ENCODE measurements at places on chromosomes 4 and X.

DNA sequence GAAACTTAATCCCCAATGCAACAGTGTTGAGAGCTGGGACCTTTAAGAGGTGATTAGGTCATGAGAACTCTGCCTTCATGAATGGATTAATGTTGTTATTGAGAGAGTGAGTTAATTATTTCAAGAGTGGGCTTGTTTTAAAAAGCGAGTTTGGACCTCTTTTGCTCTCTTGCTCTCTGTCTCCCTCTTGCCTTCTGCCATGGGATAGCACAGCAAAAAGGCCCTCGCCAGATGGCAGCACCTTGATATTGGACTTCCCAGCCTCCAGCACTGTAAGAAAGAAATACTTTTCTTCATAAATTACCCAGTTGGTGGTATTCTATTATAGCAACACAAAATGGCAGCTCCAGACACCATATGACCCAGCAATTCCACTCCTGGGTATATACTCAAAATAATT is 7.0 kb upstream of the ATP6AP2 start:
- peak; percentile 32 for DNase-seq

GRCh38 chr4:181261279-181261678 is 981.9 kb upstream of the TENM3 start:
- peak; percentile 12 for DNase-seq

- DNase-seq: peak; percentile 30
Measured at GRCh38 chr4:59629348-59629747, 1570.8 kb upstream of the ADGRL3 start.

- no peak for DNase-seq
Measured at GRCh38 chrX:9890681-9891091, 76.5 kb upstream of the CLDN34 start.

GRCh38 chr4:119024102-119024501 is 111.5 kb upstream of the MYOZ2 start:
- no peak for DNase-seq

DNA sequence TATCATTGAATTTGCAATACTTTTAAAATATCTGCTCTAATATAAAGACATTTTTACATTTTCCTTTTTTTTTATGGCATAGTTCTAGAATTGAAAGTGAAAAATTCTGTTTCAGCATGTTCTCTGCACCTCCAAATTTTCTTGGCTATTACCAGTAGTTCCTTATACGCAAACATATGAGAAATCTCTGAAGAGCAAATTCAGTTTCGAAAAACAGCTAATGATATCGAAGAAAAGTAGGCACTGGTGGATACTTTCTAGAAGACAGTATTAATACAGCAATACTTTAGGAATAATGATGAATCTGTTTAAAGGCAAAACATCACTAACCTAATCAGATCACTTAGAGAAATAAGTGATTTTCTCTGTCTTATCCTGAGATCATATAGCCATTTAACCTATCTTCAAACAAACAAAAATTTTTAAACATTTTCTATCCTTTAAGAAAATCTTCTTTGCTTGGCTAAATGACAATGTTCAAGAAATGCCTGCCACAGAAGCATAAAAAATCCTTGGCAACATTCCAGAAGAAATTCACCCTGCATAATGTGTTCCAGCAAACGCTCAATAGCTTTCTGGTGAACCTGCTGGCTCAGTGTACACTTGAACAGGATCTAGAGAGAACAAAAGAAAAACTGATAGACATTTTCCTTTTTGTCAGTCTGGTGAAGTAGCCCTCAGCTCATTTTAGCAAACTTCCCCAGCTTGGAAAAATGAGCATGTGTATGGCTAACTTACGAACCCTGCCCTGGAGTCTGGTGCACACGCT is 51.2 kb upstream of the KLF3 start:
- no peak for DNase-seq

- no peak for DNase-seq
Measured at GRCh38 chrX:31323658-31324057, 251.8 kb upstream of the FTHL17 start.

GRCh38 chr4:97374526-97374925 is 768.8 kb downstream of the STPG2 start:
- DNase-seq: no peak

- no peak for DNase-seq
Measured at GRCh38 chr4:72448231-72448630, 120.8 kb downstream of the ADAMTS3 start.

DNA sequence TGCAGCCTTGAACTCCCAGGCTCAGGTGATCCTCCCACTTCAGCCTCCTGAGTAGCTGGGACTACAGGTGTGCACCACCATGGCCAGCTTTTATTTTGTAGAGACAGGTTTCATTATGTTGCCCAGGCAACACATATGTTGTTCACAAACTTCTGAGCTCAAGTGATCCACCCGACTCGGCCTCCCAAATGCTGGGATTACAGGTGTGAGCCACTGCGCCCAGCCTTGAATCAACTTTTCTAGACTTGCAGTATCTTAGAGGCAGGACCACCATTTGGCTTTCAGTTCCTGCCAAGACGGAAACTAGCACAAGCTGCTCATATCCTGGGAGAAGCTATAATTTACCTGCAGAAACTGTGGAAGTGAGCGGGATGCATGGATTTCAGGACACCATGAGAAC is 19.9 kb downstream of the NAT8L start:
- no peak for DNase-seq

- no peak for DNase-seq
Measured at GRCh38 chrX:22383988-22384387, 111.3 kb downstream of the CBLL2 start.

GRCh38 chr4:80188457-80188800 is 8.9 kb upstream of the PRDM8 start:
- DNase-seq: no peak

GRCh38 chr4:93394545-93395081 is 433.9 kb upstream of the ATOH1 start:
- no peak for DNase-seq

DNA sequence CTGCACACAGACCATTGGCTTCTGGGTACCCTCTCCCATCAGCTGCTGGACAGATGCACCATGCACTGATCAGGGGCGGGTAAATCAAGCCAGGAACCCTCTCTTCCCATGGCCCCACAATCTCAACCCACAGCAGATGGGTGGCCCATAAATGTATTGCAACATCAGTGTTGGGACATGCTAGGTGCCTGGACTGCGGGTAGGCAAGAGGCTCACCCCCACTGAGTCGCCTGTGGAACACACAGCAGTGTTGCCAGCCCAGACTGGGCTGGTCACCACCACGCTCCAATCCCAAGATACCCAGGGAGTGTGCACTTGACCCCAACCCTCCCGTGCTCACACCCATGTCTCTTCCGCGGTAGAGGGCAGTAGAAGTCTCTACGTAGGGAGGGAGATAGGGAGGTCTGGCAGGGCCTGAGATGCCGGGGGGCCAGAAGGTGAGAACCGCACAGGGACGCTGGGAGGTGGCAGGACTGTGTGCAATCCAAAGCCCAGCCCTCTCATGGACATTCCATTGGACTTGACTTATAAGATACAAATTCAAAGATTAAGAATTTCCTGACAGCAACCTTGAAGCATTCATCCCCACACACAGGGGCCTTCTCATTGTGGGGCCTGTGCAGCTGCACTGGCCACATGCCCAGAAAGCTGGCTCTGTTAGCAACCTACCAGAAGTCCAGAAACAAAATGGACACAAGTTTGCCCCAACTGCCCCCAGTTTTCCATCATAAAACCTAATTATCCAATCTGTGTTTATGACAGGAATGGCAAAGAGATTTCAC is 183.7 kb downstream of the NSUN7 start:
- no peak for DNase-seq

DNA sequence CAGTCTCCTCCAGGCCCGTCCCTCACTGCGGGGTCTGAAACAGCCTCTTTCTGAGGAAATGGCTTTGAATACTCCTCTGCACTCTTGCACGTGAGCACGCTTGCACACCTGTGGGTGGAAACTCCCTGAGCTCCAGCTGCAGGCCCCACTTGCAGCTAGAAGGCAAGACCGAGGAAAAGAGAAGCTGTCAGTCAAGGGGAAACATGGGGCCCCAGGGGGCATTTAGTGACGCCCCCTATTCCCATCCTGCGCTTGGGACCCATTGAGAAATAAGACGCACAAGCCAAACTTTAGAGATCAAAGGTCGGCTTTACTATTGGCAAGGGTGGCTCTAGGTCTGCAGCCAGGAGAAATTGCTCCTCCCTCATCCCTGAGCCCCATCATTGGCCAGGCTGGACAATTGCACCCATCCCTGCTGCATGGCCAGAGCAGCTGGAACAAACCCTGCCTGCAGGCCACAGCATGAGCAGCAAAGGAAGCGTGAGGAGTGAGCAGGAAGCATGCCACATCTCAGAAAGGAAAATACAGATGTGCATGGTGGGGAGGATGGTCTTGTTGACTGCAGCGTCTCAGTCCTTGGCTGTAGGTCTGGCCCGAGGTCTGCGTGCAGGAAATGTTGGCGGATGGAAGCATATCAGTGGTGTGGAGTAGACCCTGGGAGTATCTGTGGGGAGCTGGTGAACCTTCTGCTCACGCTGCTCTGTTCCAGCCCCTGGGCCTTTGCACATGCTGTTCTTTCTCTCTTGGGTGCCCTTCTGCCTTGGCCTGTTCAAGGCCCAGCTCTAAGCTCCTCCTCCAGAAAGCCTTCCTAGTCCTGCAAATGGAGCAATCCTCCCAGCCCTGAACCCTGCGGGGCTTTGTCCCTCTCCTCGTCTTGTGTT is 93.9 kb downstream of the PSAPL1 start:
- no peak for DNase-seq

DNA sequence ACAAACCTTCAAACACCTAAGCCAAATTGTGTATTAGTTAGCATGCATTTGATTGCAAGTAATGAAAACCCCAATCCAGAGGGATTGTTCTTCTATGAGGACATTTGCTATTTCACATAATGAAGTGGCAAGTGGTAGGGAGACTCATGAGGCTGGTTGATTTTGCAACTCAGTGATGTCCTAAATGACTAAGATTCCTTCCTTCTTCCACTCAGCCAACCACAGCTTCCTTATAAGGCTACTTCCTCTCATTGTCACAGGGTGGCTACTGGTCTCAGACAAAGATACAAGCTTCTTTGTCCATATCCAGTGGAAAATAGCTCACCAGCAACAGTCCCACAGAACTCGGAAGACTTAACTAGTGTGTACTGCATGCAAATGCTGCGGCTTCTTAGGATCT is 5.3 kb upstream of the OTC start:
- DNase-seq: no peak

- peak; percentile 16 for DNase-seq
Measured at GRCh38 chrX:148771440-148771839, 271.0 kb downstream of the AFF2 start.
